ENCODE measurements at places on chromosomes 2 and 18.

DNA sequence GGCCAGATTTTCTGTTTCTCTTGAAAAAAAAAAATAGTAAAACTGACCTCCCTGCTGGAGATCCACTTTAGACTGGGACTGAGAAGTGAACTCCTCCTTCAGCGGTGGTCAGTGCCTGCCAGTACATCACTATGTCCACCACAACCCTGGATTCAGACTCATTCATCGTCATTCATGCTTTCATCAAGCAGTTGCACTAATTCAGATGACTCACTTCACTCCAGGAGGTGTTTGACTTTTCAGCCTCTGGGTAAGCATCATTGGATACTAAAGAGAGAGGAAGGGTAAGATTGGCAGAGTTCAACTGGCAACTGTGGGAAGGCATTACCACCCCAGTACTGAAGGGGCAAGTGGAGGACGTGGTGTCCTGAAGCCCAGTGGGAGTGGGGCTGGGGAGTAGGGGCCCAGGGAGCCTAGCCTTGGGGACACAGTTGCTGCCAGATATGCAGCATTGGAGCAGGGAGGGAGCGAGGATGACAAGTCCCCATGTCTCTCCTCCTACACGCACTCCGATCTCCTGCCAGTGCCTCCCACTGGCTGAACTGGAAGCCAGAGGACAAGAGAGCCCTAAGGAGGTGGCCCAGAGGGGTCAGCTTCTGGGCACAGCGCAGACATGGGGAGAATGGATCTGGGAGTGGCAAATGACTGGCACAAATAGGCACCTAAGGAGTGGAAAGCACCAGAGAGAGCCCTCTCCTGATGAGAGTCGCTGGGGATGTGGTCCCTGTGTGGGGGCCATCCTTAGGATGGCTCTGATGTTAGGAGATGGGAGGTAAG, 111.1 kb downstream of the TGFA start:
- DNase-seq: no peak

DNA sequence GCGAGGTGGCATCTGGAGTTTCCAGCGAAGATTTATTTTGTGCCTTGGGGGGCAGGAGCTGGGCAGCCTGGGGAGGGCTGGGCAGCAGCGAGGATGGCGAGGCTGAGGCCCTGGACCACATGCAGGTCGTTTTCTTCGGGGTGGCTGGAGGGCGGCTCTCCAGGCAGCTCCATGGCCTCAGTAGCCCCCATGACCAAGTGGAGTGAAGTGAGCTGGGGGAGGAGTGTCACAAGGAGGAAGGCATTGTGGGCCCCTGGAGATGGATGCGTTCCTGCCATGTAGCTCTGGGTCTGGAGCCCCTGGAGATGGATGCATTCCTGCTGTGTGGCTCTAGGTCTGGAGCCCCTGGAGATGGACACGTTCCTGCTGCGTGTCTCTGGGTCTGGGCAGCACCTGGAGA, 40.4 kb downstream of the SH3BP4 start:
- no peak for DNase-seq

- no peak for DNase-seq
Observed at GRCh38 chr2:2621855-2622254, 290.8 kb upstream of the MYT1L start.

- peak; percentile 27 for DNase-seq
Observed at GRCh38 chr2:132669908-132670495, at the start of gene LYPD1. TSS of gene LYPD1 (minus strand) at chr2:132670205. CDS start at chr2:132669932, 273 bp downstream.

- DNase-seq: no peak
Observed at GRCh38 chr2:127954857-127955256, 69.1 kb upstream of the AMMECR1L start.

DNA sequence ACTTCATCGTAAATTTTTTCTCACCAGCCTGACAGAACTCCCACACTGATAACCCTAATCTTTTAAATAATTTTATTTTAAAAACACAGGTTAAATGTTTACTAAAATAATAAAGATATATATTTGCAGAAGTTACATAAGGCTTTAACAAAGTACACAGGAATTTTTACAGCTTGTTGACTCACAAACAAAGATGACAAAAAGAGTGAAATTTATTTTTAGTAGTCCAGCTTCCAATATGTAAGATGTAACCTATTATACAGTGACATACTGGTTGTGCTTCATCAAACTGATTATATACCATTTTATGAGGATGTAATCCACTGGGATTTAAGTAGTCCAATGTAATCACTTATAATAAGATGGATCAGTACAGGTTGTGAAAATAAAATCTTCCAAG, 348.9 kb upstream of the SLC39A10 start:
- DNase-seq: no peak

DNA sequence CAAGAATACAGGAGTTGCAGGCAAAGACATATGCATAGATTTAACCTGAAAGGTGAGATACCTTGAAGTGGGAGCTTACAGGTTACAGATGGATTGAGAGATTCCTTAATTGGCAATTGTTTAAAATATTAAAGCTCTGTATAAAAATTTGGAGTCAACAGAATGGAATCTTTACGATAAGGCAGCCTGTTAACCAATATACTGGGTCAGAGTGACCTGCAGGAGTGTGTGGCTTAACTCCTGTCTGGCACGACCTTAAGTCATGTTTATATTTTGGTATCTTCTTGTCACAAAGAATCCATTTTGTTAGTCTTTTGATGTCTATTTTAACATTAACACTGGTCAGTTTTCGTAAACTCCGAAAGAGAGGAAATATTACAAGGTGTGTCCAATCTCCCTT, 1058.2 kb upstream of the CRIM1 start:
- DNase-seq: no peak

DNA sequence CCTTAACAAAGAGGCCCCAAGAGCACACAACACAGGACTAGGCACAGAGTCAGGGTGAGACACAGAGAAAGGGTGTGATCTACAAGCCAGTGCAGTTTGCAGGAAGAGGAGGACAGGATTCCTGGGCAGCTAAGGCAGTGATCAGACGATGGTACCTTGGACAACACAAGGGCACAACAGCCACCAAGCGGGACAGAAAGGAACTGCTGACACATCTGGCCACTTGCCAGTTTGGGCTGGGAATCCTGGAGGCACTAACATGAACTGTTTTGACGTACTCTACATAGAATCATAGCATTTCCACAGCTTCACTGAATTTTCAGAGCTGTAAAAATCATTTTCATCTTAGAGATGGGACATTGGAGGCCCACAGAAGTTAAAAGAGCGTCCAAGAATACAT, 221.5 kb upstream of the SLC35G4 start:
- DNase-seq: peak; percentile 73

DNA sequence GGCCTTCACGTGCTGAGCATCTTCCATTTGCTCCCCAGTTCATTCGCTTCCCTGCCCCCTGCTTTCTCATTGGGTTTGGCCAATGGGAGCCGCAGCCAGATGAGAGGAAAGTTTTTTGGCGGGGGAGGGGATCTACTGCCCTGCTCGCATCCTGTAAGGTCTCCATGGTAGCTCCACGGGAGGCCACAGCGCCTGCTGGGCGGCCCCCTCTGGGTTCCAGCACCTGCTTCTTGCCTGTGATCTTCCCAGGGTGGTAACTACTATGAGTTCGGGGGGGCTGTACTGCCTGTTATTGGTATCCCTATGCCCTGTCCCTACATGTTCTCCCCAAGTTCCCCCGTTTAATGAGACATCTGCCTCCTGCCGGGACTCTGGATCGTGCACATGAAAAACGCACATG, 57.2 kb downstream of the INPP5D start:
- DNase-seq: no peak

- DNase-seq: no peak
Observed at GRCh38 chr2:3334392-3335345, 42.9 kb downstream of the EIPR1 start.

DNA sequence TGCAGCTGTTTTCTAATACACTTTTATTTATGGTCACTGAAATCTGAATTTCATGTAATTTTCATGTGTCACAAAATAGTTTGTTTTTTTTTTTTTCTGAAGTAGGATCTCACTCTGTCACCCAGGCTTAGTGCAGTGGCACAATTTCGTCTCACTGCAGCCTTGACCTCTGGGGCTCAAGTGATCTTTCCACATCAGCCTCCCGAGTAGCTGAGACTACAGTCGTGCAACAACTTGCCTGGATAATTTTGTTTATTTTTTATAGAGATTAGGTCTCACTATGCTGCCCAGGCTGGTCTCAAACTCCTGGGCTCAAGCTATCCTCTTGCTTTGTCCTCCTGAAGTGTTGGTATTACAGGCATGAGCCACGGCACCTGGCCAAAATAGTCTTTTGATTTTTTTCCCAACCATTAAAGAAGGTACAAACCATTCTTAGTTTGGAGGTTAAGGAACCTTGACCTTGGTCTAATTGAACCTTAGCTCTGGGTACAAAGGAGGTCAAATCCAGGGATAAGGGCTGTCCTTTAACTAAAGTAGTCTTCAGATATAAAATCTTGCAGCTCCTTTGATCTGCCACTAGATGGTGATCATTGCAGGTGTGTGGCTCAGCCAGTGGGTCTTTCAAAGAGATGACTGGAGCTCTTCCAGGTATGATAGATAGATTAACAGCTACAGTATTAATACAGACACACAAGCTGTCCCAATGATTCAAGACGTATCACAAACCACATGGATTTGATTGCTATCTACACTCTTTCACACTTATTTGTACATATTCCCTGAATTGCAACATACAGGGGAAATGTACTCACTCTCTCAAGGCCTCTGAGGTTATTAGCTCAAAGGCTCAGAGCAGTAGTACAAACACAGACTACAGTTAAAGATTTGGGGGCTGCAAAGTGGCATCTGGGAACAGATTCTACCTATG, 4.7 kb upstream of the KRCC1 start:
- DNase-seq: peak; percentile 58

DNA sequence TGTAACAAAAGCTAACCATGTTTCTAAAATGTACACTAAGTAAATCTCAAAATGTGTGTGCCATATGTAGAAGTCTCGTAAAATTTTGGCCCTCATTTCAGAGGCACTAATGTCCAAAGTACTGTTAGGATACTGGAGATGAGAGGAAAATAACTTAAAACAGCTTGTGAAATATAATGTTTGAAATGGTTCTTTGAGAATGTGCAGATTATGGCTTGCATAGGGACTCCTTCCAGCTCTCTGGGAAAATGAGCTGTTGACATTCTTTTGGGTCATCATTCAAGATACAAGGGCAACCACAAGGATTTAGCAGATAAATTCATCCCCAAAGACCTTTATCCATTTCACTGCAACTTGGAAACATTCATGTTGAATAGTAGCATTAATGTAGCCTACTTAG, 38.1 kb upstream of the OTX1 start:
- no peak for DNase-seq

DNA sequence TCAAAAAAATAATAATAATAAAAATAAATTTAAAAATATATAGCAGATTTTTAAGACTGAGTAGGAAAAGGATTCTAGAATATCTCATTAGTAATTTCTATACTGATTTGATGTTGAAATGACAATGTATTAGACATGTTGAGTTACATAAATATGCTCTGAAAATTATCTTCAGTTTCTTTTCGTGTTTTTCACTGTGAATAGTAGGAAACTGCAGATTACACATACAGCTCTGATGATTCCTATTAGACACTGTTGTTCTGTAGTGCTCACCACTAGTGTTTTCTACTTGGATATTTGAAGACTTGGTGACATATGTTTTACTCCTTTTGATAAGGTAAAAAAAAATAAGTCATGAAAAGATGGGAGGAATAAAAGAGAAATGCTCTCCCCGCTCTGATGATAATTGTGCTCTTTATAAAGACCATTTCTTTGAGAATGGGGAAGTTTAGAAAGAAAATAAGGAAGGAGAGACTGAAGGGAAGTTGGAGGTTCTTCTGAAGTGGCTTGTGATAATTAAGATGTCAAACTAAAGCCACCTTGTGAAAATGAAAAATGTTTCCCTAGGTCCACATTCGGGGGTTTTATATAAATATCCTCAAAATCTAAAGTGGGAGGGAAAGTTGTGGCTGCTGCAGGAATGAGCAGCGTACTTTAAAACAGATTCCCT, 52.9 kb downstream of the SLC9A2 start:
- DNase-seq: no peak

DNA sequence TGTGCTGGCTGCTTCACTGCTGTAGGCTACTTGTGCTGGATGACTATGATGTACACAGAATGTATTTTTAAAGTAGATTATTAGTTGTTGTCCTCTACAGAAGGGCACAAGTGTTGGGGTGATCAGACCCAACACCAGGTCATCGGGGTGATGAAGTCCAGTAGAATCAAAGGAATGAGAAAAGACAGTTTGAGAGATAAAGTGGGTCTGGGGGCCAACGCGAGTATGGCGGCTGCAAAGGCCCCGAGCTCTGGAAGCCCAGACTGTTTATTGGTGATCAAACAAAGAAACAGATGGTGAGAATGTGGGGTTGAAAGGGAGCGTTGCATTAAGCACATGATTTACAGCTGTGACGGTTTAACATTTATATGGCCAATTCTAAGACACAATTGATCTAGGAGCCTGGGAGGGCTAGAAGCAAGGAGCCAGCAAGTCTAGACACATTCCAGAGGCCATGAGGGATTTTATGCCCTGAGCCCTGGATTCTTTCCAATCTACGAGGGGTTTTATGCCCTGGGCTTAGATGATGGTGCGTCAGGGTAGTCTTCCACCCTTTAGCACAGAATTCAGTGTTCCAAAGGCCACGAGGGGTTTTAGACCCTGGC, 153.5 kb downstream of the AGPS start:
- peak; percentile 36 for DNase-seq

DNA sequence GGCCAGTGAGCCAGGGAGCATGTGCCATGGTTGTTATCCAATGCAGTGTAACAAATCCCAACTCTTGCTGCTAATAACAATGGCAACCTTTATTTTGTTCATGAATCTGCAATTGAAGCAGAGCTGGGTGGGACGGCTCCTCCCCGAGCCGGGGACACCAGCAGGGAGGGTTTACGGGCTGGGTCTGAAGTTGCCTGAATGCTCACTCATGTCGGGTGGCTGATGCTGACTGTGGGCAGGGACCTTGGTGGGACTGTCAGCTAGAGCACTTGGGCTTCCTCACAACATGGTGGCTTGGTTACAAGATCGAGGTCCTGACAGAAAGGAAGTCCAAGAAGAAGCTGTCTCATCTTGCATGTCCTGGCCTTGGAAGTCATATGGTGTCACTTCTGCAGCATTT, 264.5 kb downstream of the NDUFA10 start:
- no peak for DNase-seq

All from NCI-H524 (cell line).